ENCODE measurements at places on chromosomes 5 and 9.

DNA sequence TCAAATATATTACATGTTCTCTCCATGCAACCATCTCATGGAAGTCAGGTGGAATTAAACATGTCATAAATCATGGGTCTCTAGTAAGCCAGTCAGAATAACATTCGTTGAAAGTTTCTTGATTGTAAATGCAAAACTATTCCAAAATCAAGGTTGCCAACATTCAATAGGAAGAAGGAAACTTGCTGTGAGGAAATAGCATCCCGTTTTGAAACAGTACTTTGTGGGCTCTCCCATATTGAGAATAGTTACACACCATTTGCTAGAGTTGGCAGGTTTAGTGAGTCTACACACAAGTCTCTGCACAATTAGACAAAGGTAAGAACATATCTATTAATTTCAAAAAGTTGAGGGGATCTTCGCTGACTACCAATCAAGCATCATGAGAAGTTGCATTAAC is 338.5 kb downstream of the GLIS3 start:
- DNase-seq: no peak
- no peak overlapping the region for H3K4me3 ChIP-seq
- no peaks in the 10 kb centered on the region for H3K4me1 ChIP-seq
- H3K27ac ChIP-seq: no peak overlapping the region

GRCh38 chr9:38207247-38207778 is 138.3 kb upstream of the SHB start:
- no peaks in the 10 kb centered on the region for H3K36me3 ChIP-seq
- peaks cover 3% of the 10 kb centered on the region for H3K27me3 ChIP-seq
- no peak overlapping the region for H3K27ac ChIP-seq

- no peak overlapping the region for H3K4me3 ChIP-seq
- no peaks in the 10 kb centered on the region for H3K27me3 ChIP-seq
- H3K4me1 ChIP-seq: peaks cover 42% of the 10 kb centered on the region
- DNase-seq: no peak
- no peaks in the 10 kb centered on the region for H3K36me3 ChIP-seq
Measured at GRCh38 chr9:96554801-96555566, 64.7 kb downstream of the CDC14B start.

- no peak overlapping the region for H3K27ac ChIP-seq
- H3K36me3 ChIP-seq: no peaks in the 10 kb centered on the region
- no peak for DNase-seq
Measured at GRCh38 chr9:29212397-29213387, 1639.4 kb upstream of the C9orf72 start.

DNA sequence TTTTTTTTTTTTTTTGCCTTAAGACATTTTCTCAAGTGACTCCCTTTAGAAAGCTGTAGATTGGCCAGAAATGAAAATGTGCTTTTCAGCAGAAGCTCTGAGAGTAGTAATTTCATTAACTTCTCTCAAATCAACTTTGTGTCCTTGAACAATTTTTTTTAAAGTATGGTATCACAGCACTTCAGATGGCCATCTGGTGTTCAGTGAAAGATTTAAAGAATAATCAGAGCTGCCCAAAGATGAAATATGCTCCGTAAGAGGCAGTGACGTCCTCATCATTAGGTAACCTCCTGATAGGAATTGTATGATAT is 43.0 kb upstream of the PCAT7 start:
- H3K27ac ChIP-seq: no peak overlapping the region
- H3K27me3 ChIP-seq: peaks cover 12% of the 10 kb centered on the region
- no peaks in the 10 kb centered on the region for H3K36me3 ChIP-seq
- peaks cover 2% of the 10 kb centered on the region for H3K4me1 ChIP-seq

DNA sequence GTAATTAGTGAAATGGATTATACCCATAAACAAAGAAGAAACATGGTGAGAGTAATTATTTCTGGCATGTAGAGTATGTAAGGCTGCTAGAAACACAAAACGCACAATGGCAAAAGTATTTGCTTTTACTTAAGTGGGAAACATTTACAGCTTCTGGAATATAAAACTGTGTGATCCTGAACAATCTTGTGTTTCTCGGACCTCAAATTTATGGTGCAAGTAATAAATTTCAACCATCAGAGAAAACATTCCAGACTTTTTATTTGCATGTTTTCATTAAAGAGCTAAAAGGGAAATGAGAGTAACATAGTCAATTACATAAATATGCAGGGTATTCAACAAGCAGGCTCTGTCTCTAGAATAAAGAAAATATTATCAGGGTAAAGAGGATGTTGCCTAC is 17.2 kb upstream of the PRR16 start:
- no peak for DNase-seq
- H3K4me1 ChIP-seq: no peaks in the 10 kb centered on the region
- H3K36me3 ChIP-seq: no peaks in the 10 kb centered on the region

DNA sequence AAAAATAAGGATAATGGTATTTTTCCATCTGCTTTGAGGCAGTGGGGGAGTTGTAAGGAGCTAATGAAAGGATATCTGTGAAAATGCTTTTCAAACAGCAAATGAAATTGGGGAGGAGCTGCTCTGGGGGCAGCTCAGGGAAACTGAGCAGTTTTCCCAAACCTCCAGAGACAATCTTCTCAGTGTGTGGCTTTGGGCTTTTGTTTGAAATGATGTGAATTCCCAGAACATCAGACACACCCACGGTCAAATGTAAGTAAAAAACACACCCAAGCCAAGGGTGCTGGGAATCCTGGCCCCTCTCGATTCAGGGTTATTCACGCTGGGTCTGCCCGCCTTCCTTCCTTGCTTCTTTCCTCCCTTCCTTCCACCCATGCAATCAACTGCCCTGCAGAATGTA is 512.6 kb downstream of the BNC2 start:
- H3K36me3 ChIP-seq: no peaks in the 10 kb centered on the region
- H3K4me1 ChIP-seq: no peaks in the 10 kb centered on the region
- H3K27ac ChIP-seq: no peak overlapping the region
- DNase-seq: no peak

Data from activated T-cell treated with anti-CD3 and anti-CD28 coated beads, Interleukin-2, amount 50 U/mL, for 24 hours (primary cell).